ENCODE measurements at places on chromosomes 7 and 10. TPM values are rescaled to one million over a fixed set of nuclear protein-coding genes. Genes with fewer than 3 reads are reported as not detected.

- no peak for DNase-seq
Observed at GRCh38 chr7:4103352-4104091, 578.6 kb upstream of the FOXK1 start.

- no peak for DNase-seq
Observed at GRCh38 chr7:85021101-85021704, 165.7 kb downstream of the SEMA3D start.

GRCh38 chr7:131537571-131537978, 18.9 kb downstream of the PODXL start:
- no peak for DNase-seq

GRCh38 chr7:155791836-155792235, 20.4 kb downstream of the SHH start:
- no peak for DNase-seq

DNA sequence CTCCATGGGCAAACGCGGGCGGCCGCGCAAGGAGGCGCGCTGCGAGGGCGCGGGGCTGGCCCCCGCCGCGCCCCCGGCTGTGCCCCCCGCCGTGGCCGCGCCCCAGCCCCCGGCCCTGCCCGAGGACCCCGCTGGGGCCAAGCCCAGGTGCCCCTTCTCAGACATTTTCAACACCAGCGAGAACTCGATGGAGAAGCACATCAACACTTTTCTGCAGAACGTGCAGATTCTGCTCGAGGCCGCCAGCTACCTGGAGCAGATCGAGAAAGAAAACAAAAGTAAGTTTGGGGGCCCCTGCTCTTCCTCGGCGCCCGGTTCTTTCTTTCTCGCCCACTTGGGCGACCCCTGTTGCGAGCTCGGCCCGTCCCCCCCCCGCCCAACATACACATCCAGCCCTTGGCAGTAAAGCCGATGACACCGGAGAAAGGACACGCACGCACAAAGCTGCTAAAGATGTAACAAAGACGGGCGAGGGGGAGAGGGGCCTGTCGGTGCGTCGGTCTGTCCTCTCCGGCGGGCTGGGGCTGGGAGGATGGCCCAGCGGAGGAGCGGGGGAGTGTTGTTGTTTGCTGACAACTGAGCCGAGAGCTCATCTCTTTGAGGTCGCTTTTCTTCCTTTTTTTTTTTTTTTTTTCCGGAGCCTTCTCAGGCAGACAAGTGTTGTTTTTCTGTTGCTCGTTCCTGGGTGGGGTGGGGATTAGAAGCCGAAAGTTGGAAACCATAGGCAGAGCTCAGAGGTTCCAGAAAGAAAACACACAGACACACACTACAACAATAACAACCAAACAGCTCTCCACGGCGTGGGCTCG, 604 bp downstream of the MXI1 start:
- DNase-seq: no peak

DNA sequence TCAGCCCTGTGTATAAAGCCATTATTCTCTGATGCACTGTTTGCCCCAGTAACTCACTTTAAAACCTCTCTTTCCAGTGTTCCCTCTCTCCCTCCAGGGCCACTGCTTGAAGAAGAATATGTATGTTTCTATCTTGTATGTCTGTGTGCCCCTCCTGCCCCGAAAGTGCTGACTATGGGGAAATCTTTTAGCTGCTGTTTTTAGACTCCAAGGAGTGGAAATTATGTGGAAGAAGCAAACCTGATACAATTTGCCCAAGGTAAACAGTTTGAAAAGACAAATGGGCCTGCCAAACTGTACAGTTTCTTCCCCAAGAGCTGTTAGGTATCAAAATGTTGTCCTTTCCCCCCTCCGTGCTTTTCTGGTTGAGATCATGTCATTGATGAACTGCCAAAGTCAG, 3.4 kb downstream of the ADRA2A start:
- no peak for DNase-seq

DNA sequence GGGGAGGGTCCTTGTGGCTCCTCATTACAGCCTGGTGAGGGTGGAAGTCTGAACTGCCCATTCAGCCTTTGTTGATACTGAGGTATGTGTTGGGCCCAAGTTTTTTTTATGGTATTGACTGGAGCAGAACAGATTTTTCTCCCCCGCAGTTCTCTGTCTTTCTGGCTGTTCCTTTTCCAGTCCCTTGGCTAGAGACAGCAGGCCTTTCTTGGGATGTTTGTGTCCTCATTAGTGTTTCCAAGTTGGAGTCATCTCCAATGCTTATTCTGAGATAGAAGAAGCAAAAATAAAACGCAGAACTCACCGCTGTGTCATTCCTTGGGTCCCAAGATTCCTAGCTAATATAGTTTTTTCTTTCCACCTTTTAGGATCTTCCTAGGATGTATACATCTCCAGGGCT, 193.3 kb downstream of the RAMP3 start:
- no peak for DNase-seq

DNA sequence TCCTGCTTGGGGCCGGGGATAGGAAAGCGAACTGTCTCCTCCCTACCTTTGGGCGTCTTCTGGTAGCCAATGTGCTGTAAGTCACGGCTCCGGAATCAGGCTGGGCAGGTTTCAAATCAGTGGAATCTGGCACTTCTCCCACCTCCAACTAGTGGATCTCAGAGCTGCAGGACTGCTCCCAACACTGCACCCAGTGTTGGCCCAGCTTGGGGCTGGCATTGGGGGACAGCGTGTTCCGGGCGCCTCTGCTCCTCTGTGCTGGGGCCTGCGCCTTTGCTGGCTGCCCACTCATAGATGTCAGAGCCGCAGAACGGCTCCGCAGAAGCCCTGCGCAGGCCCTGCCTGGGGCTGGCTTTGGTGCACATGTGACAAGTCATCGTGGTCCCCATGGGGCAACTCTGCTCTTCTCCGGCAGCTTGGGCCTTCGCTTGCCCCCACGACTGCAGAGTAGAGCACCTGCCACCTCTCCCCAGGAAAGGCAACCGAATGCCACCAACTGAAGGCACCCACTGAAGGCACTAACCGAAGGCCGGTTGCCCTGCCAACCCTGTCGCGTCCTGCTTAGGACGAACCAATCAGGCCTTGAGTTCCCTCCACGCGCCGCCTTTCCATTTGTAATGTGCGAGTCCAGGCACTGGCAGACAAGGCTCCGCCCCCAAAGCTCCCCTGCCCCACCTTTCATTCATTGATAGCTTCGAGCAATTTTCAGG, 85.5 kb upstream of the ABI1 start:
- no peak for DNase-seq

- DNase-seq: no peak
Observed at GRCh38 chr7:120709972-120710320, 148.0 kb downstream of the TSPAN12 start.

- no peak for DNase-seq
Observed at GRCh38 chr7:12469568-12469967, 65.9 kb upstream of the VWDE start.

- DNase-seq: no peak
Observed at GRCh38 chr7:149570784-149571183, 73.2 kb upstream of the ZNF746 start.

GRCh38 chr10:110226543-110226925, 19.1 kb downstream of the MXI1 start:
- DNase-seq: peak; percentile 54

GRCh38 chr7:131600085-131600881, 43.9 kb upstream of the PODXL start:
- DNase-seq: no peak

DNA sequence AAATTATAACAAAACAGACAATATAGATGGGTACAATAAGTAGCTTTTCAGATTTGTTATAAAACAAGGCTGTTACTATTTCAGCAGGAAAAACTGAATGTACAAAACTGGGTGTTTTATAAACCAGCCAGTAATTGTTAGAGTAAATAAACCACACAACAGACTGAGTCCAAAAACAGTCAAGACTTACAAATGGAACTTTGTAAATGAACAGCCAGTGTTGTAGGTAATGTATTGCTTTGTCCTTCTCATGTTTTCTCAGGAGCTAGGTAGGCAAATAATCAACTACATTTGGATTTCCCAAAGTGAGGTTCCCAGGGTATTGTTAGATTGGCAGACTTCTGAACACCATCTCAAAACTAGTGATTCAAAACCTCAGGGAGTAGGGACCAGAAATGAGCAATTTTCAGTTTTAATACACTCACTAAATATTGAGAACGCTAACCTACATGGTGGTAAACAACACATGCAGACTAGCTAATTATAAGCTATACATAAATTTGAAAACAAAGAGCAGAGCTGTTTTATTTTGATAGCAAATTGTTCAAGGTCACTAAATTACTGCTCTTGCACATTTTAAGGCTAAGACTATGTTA, 36.2 kb downstream of the HERPUD2 start:
- no peak for DNase-seq

DNA sequence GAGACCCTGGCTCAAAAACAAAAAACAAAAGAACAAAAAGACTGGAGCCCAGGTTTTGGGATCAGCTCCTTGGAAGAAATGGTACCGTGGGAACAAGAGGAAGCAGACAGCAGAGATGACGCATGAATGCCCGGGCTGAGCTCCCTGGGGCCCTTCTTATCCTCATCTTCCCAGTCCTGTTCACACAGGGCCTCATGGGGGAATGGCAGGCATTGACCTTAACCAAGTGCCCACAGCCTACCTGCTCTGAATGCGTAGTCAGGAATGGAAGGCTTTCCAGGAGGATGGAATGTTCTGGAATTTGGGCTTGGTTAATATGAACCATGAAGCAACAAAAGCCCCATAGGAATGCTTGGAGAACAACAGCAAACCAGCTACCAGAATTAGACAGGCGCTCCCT, 154.7 kb downstream of the PRPF18 start:
- DNase-seq: no peak

GRCh38 chr7:150717814-150718420, 1.5 kb downstream of the GIMAP1 start:
- DNase-seq: no peak

DNA sequence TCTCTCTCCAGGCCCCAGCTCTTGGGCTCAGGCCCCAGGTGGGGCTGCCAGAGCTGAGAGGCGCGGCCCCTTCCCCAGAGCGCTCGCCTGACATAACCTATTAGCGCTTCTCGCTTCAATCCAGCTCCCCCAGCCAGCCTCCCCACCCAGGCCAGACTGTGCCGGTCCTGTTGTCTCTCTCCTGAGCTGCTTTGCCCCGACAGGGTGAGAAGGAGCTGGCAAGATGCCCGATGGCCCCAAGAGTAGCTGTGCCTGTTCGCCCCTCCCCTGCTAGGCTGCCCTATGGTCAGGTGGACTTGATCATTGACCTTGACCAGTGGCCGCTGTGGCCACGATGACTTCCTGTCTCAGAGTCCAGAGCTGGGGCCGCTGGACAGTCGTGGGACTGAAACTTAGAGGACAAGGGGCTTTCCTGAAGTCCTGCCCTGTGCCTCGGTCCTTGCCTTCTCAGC, 9.1 kb downstream of the TMEM270 start:
- DNase-seq: no peak

DNA sequence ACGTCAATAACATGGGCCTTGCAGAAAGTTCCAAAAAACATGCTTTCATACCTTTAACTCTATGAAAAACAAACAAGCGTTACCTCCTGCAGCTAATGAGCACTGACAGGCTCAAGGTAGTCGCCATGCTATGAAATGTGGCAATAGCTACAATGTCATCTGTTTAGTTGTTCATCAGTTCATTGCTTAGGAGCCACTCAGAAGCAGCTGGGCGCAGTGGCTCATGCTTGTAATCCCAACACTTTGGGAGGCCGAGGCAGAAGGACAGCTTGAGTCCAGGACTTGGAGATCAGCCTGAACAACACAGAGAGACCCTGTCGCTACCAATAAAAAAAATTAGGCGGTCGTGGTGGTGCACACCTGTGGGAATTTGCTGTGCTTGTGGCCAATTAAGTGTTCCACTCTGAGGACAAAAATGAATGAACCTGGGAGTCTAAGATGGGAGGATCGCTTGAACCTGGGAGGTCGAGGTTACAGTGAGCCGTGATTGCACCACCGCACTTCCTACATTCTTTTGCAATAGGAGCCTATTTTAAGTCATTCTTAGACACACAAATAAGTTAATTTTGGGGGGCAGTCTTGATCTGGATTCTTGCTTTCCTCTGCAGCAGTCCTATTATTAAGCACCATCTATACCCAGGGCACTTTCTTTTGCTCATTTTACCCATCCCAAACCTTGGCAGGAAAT, 276.2 kb upstream of the KLF14 start:
- no peak for DNase-seq

- DNase-seq: no peak
Observed at GRCh38 chr10:87538092-87539015, 33.7 kb downstream of the MINPP1 start.

- DNase-seq: no peak
Observed at GRCh38 chr10:46227936-46228562, 58.7 kb upstream of the ANTXRL start.

DNA sequence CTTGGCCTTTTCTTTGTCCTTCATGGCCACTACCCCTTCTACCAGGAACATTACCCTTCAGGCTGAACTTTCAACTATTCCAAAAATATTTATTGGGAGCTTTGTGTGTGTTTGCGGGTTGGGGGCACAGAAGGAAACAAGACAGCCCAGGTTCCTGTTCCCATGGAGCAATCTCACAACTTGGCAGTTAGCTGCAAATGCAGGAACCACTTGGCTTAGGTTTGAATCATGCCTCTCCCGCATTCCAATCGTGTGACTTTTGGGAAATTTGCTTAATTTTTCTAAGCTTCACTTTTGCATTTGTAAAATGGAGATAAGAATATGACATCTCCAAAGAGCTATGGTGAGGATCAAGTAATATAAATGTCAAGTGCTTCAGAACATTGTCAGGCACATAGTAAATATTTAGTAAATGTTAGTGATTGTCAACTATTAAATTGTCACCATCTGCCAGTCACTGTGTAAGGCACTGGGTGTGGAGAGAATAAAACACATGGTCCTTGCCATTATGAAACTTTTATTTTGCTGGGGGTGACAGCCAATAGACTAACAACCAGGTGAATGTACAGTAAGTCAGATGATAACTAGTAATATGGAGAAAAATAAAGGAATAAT, 277.1 kb downstream of the SNX13 start:
- DNase-seq: no peak

DNA sequence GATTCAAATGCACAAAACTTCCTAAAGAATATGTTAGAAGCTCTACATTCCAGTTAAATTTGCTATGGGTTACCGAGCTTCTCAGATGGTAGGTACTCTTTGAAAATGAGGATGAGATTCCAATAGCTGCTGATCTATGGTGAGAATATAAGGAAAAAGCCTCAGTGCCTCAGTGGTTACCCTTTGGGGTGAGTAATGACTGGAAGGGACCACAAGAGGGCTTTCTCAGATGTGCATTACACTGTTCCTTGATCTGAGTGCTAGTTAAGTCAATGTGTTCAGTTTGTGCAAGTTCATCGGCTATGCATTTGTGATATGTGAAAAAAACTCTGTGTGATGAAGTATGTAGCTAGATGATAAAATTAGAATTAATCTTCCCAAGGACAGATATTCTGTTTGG, 3.5 kb downstream of the NRCAM start:
- DNase-seq: no peak

BTBD16 gene
- total RNA-seq: not detected

TBX20 gene
- total RNA-seq: not detected

RNF148 gene
- 1.5 TPM for total RNA-seq

ADAM22 gene
- 0.85 TPM for total RNA-seq

PNLIPRP3 gene
- total RNA-seq: not detected

SPDYE1 gene
- not detected for total RNA-seq

AOAH gene
- 0.75 TPM for total RNA-seq

CFTR gene
- total RNA-seq: 0.21 TPM
